ENCODE measurements at places on chromosomes 6 and 20.

DNA sequence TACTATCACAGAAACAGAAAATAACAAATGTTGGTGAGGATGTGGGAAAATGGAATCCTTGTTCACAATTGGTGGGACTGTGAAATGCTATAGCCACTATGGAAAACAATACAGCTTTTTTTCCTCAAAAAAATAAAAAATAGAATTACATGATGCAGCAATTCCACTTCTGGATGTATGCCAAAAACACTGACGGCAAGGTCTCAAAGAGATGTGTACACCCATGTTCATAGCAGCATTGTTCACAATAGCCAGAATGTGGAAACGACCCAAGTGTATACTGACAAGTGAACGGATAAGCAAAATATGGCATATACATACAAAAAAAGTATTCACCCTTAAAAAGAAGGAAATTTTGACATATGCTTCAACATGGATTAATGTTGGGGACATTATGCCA is 213.4 kb downstream of the KHDC1L start:
- no peak for DNase-seq

- DNase-seq = no peak
These were observed 202.1 kb downstream of the NFATC2 start for GRCh38 chr20:51340451-51340840.

DNA sequence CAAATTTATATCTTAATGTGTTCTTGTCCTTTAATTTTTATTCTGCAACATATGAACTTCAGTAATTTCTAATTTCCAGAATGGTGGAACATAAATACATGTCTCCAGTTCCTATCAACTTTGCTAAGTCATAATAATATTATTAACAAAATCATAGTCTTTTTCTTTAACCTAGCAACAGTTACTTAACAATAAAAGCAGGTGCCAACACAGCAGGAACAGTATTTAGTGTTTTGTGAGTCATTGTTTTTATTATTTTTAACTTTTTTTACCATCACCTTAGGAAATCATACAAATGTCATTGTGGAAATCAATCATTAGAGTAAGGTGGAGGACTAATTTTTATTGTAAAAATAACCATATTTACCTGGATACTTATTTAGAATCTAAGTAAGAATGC is 133.5 kb downstream of the PLCB1 start:
- DNase-seq = no peak

DNA sequence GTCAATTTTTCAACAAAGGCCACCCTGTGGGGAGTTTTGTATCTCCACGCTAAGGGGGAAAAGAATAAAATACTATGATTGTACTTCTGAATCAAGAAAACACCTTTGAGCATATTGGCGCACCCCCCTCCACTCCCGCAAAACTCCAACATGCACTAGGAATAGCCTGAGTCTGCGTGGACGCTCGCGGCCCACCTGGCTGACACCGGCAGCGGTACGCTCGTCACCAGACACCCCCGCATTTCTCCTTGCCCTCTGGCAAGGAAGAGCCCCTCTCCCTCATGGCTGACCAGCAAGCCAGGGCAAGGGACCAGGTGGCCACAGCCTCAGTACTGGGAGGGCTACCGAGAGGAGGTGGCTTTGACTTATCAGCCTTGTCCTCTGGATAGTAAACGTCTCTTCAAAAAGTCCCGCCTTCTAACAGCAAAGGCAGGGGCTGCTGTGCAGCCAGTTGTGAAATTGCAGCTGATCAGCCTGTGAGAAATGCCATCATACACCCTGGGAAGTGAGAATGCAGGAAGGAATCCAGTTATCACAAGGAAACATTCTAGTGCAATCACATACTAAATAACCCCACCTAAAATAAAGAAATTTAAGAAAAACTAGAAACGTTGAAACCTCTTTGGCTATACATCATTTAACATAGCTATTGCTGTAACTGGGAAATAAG is 84.2 kb downstream of the HUS1B start:
- no peak for DNase-seq

DNA sequence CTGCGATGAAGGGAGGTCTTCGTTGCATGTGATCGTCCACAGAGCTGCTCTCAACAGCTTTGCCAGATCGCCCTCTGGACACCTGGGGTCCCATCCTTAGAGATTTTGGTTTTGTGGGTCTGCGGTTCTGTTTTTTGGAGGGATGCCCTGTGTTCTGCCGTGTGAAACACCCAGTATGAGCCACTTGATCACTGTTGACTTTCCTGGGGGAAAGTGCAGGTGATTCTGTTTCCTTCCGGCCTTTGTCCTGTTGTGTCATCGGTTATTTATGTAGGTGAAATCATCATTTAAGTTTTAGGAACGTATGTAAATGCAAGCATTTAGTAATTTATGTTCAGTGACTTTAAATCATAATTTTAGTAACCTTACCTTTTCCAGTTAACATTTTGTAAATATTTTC is 56.4 kb upstream of the SLC22A1 start:
- no peak for DNase-seq

- no peak for DNase-seq
These were observed 48.9 kb downstream of the PRDM1 start for GRCh38 chr6:106134906-106135634.

DNA sequence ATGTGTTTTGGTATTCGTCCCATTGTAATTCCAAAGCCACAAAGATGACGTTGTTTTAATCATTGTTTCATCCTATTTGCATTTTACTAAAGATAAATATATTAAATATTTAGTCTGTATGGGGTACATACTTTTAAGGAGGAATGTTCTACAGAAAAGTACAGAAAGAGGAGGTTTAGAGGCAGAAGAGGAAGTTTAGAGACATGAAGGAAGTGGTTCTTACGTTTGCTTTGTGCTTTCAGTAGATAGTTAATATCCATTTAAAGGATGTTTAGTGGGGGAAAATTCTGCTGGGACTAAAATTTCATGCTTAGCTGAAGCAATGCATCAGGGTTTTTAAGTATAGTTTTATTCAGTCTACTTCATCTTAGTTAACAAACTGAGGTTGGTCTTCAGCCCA is 116.6 kb downstream of the CRYBG1 start:
- DNase-seq = no peak

- no peak for DNase-seq
These were observed 9.6 kb downstream of the ZBTB2 start for GRCh38 chr6:151381722-151382121.

- DNase-seq = no peak
These were observed 147.9 kb downstream of the VEGFA start for GRCh38 chr6:43917878-43918382.

All from AG09319 (cell line).